ENCODE measurements at places on chromosomes 4 and X. TPM values are rescaled to one million over a fixed set of nuclear protein-coding genes. Genes with fewer than 3 reads are reported as not detected.

The REELD1 gene
- total RNA-seq: not detected

The FSTL5 gene
- not detected for total RNA-seq

The ESX1 gene
- not detected for total RNA-seq

The RXFP1 gene
- total RNA-seq: not detected

The WAS gene
- total RNA-seq: 2.3 TPM

The RTL5 gene
- total RNA-seq: 2.6 TPM

The NOX1 gene
- not detected for total RNA-seq

The PDGFC gene
- 12.9 TPM for total RNA-seq
